ENCODE measurements at places on chromosomes 7 and 10. TPM values are rescaled to one million over a fixed set of nuclear protein-coding genes. Genes with fewer than 3 reads are reported as not detected.

- DNase-seq, result no peak
- H3K4me3 ChIP-seq, result no peak overlapping the region
- H3K27ac ChIP-seq, result no peak overlapping the region
- no peaks in the 10 kb centered on the region for H3K36me3 ChIP-seq
- H3K4me1 ChIP-seq, result no peaks in the 10 kb centered on the region
These were observed 380.1 kb downstream of the HPSE2 start for GRCh38 chr10:98855403-98856189.

- H3K27ac ChIP-seq, result no peak overlapping the region
- DNase-seq, result peak; percentile 71
- peaks cover 1% of the 10 kb centered on the region for H3K4me1 ChIP-seq
- H3K4me3 ChIP-seq, result no peak overlapping the region
- no peaks in the 10 kb centered on the region for H3K36me3 ChIP-seq
These were observed 30.6 kb downstream of the TLX1 start for GRCh38 chr10:101161494-101162299.

- peaks cover 9% of the 10 kb centered on the region for H3K36me3 ChIP-seq
- peaks cover 3% of the 10 kb centered on the region for H3K27me3 ChIP-seq
- no peak overlapping the region for H3K27ac ChIP-seq
- H3K4me3 ChIP-seq, result no peak overlapping the region
- no peak for DNase-seq
These were observed 452.8 kb downstream of the SDK1 start for GRCh38 chr7:3753868-3754267.

GRCh38 chr10:60953420-60953819, 9.4 kb upstream of the RHOBTB1 start:
- H3K27ac ChIP-seq, result no peak overlapping the region
- H3K27me3 ChIP-seq, result no peaks in the 10 kb centered on the region
- peaks cover 3% of the 10 kb centered on the region for H3K4me1 ChIP-seq
- H3K4me3 ChIP-seq, result no peak overlapping the region

GRCh38 chr10:123398180-123398591, 244.0 kb downstream of the BUB3 start:
- H3K4me1 ChIP-seq, result no peaks in the 10 kb centered on the region
- H3K27ac ChIP-seq, result no peak overlapping the region
- no peak overlapping the region for H3K4me3 ChIP-seq
- peaks cover 6% of the 10 kb centered on the region for H3K27me3 ChIP-seq

GRCh38 chr10:52677086-52677485, 95.5 kb downstream of the MBL2 start:
- H3K27me3 ChIP-seq, result no peaks in the 10 kb centered on the region
- no peak for DNase-seq
- H3K27ac ChIP-seq, result no peak overlapping the region

DNA sequence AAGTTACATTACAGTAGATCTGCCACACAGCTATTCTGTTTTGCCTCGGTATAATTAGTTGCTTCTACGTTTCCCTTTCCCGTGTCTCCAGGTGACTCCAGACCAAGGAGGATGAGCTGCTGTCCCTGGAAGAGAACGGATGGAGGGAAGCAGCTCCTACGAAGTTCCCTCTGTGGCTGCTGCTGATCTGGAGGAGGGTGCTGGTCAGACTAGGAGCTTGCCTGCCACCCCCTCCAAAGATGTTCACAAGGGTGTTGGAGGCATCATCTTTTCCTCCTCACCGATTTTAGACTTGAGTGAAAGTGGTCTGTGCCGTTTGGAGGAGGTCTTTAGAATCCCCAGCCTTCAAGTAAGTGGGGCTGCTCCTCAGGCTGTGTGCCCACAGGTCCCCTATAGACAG, 1.4 kb downstream of the LRRC27 start:
- peaks cover 23% of the 10 kb centered on the region for H3K4me1 ChIP-seq
- H3K4me3 ChIP-seq, result peak overlapping the region; percentile 88
- no peaks in the 10 kb centered on the region for H3K27me3 ChIP-seq
- H3K27ac ChIP-seq, result no peak overlapping the region
- DNase-seq, result no peak

DNA sequence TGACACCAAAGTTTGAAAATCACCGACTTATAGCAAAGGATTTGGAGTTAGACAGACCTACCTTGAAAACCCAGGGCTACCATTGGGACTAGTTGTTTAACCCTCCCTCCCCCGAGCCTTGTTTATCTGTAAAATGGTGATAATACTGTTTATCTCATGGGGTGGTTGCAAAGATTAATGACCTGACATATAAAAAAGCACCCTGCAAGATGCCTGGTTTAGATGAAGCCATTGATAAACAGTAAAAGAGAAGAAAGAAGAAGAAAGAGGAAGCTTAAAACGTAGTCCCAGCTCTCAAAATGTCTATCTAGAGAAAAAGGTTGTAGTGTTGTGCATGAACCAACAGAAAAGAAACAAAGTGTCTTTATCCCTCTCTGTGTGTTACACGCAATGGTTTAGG, 145.7 kb downstream of the FGFR2 start:
- no peak for DNase-seq
- H3K27me3 ChIP-seq, result peaks cover 5% of the 10 kb centered on the region
- no peak overlapping the region for H3K27ac ChIP-seq
- no peak overlapping the region for H3K4me3 ChIP-seq

GRCh38 chr7:155776606-155777005, 35.7 kb downstream of the SHH start:
- H3K27ac ChIP-seq, result no peak overlapping the region
- H3K36me3 ChIP-seq, result no peaks in the 10 kb centered on the region
- H3K4me1 ChIP-seq, result peaks cover 4% of the 10 kb centered on the region
- H3K4me3 ChIP-seq, result no peak overlapping the region
- DNase-seq, result no peak

Gene SPDYE11
- total RNA-seq, result 0.25 TPM

Gene NPC1L1
- total RNA-seq, result not detected

Measured in glutamatergic neuron (in vitro differentiated cells).